ENCODE measurements at places on chromosomes 4 and X. TPM values are rescaled to one million over a fixed set of nuclear protein-coding genes. Genes with fewer than 3 reads are reported as not detected.

- DNase-seq = no peak
These were observed 46.6 kb downstream of the CLOCK start for GRCh38 chr4:55500072-55500471.

GRCh38 chrX:44105228-44105913 lies 132.2 kb upstream of the NDP start:
- DNase-seq = no peak

GRCh38 chr4:156261230-156261629 lies 307.6 kb upstream of the CTSO start:
- DNase-seq = no peak

GRCh38 chr4:103567591-103567990 lies 152.2 kb downstream of the TACR3 start:
- no peak for DNase-seq

DNA sequence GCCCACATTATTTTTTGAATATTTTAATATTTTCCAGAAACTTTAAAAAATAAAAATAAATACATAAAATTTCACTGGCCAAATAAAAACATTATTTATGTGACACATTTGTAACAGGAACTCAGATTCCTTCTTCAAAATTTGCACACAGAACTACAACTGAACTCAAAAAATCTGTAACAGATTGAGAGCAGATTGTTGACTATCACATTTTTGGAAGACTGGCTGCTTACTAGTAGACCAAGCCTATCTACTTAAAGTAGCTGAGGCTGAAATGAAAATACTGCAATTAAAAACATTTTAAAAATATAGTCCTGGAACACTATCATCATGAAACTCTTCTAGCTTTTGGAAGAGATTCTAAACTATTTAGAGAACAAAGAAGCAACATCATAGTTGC lies 203.9 kb downstream of the SH3BGRL start:
- DNase-seq = no peak

DNA sequence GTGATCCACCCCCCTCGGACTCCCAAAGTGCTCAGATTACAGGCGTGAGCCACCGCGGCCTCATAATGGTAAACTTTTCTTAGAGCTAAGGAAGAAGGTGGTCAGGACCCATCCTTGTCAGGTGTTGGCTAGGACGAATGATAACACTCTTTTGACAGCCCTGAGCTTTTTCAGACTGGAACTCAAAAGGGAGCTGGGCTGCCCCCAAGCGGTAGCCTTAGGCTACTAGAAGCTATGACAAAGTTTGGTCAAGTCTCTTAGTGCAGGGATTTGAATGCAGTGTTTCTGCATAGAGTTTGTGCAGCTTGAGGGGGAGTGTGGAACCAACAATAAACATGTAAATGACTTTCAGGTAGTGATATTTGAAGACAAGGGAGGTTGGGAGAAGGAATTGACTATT lies 11.8 kb upstream of the HSD17B10 start:
- DNase-seq = no peak

DNA sequence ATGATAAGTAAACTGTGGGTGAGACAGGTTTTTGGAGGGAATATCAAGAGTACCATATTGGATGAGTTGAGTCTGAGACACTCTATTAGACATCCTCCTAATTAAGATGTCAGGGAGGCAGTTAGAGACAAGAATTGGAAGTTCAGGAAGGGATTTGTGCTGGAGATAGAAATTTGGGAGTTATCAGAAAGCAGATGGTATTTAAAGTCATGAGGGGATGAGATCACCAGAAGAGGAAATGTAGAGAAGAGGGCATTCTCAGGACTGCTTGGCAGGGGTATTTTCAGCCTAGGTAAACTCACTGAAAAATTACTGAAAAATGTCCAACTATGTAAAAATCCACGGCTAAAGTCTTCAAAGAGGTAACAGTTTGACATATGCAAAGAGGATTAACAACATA lies 161.6 kb upstream of the PGRMC2 start:
- DNase-seq = no peak

- no peak for DNase-seq
These were observed 122.9 kb upstream of the FMR1 start for GRCh38 chrX:147788641-147789350.

DNA sequence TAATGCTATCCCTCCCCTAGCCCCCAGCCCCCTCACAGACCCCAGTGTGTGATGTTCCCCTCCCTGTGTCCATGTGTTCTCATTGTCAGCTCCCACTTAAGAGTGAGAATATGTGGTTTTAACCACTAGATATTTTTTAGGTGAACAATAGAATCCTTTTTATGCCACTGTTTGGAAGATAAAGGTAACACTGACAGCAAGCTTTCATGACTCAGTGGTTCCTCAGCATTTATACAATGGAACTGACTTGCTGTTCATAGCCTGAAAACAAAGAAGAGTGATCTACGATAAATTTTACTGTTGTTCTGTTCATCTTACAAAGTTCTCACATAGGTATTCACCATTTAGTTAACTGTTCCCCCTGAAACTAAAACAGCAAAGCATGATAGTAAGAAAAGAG lies 147.8 kb downstream of the ARHGAP10 start:
- DNase-seq = no peak

- no peak for DNase-seq
These were observed 66.9 kb downstream of the NCAPG start for GRCh38 chr4:17877661-17878060.

- DNase-seq = no peak
These were observed 566.2 kb upstream of the IGFBP7 start for GRCh38 chr4:57676394-57676793.

DNA sequence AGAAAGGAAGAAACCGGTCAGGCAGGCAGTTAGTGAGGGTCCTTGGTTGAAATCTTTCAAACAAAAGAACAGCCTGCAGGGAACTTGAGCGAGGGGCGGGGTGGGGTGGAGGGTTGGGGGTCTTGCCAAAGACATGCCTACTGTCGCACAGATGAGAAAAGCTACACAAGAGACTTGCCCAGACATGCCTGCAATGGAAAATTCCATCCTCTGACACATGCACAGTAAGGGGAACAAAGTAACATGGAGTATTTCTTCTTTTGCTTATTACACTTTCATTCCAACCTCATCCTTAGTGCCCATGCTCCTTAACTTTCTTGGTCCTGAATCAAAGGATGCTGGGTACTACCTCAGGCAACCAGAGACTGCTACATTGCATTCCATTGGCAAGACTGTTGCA lies 1491.2 kb downstream of the STIM2 start:
- DNase-seq = no peak

GRCh38 chr4:168633064-168633463 lies 136.2 kb downstream of the PALLD start:
- DNase-seq = no peak

- no peak for DNase-seq
These were observed 9.5 kb downstream of the NAF1 start for GRCh38 chr4:163157157-163157556.

GRCh38 chrX:139554991-139555675 lies 24.6 kb downstream of the F9 start:
- DNase-seq = no peak

DNA sequence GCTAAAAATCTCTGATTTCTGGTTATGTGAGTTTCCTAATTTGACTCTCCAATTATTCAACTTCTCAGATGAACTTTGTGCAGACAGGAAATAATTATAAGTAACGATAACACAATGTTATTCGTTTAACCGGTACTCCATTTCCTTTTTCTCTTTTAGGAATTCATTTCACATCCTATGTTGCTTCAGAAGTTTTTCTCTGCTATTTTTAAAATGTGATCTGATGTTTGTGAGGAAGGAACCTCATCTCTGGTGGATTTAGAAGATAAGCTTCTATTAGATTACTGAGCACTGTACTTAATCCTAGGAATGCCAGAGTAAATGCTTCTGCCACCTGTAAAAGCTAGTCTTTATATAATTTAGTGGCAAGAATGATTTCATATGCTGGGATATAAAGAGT lies 116.0 kb upstream of the ETNPPL start:
- no peak for DNase-seq

GRCh38 chr4:684623-685327 lies 4.2 kb downstream of the SLC49A3 start:
- DNase-seq = no peak

GRCh38 chr4:39892988-39893692 lies 84.6 kb downstream of the PDS5A start:
- no peak for DNase-seq

- DNase-seq = no peak
These were observed 35.0 kb upstream of the CLCN4 start for GRCh38 chrX:10121787-10122186.

The SSX2 gene
- total RNA-seq = not detected

The NAP1L2 gene
- total RNA-seq = not detected

The ADH1B gene
- not detected for total RNA-seq

The CMC4 gene
- total RNA-seq = 14.4 TPM

The PLXNA3 gene
- 14.6 TPM for total RNA-seq

The SMARCA1 gene
- total RNA-seq = 20.1 TPM

Measured in epithelial cell of proximal tubule (primary cell).